ENCODE measurements at places on chromosomes 1 and 21.

- DNase-seq, result no peak
Measured at GRCh38 chr1:5391725-5392124, 600.5 kb downstream of the NPHP4 start.

GRCh38 chr1:1220197-1220596, 6.2 kb upstream of the TNFRSF4 start:
- DNase-seq, result no peak

- no peak for DNase-seq
Measured at GRCh38 chr1:72969461-72969860, 687.1 kb upstream of the NEGR1 start.

GRCh38 chr1:40032240-40032891, 8.2 kb upstream of the CAP1 start:
- peak; percentile 66 for DNase-seq

GRCh38 chr1:70071601-70072000, 133.8 kb downstream of the LRRC40 start:
- no peak for DNase-seq

GRCh38 chr1:208182880-208183645, 61.1 kb downstream of the PLXNA2 start:
- DNase-seq, result no peak

DNA sequence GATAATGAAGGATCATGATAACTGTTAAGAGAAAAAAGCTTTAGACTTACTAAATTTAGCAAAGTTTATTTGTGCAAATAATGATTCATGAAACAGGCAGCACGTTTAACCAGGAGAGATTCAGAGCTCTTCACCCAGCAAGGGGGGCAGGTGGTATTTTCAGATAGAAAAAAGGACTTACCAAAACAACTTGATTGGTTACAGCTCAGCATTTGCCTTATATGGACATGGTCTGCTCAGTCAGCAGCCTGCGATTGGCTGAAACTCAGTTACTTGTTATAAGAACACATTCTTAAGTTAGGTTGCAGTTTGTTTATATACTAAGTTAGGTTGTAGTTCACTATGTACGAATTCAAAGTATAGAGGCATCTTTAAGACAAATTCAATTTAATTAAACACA, 165.6 kb downstream of the DUSP10 start:
- DNase-seq, result peak; percentile 27

DNA sequence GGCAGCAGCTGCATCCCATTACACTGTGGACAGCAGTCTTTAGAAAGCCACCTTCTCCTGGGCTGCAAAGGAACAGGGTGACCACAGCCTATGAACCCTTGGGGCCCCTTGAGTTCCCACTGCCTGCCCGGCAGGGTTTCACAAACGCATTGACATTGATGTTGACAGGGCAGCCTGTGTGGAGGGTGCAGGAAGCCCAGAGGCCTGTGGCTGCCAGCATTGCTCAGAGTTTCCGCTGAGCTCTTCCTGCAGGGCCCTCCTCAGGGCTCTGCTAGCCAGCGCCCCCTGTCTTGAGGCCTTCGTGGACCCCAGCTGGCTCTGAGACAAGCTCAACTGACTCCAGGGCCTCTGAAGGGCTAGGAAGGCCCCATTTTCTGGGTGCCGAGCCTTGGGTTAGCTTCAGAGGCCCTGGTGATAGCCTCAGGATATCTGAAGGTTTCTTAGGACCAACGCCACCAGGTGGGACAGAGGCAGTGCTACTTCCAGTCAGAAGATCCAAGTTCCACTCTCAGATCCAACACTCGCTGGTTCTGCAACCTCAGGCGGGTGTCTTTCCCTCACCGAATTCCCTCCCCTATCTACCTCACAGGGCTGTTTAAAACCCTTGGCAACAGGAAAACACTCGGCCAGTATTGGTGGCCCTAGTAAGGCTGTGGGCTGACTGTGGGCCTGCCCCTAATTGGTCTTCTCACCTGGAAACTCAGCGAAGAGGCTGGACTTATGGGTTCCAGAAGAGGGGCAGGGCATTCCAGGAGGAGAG, 27.2 kb upstream of the EPS8L3 start:
- DNase-seq, result peak; percentile 85

DNA sequence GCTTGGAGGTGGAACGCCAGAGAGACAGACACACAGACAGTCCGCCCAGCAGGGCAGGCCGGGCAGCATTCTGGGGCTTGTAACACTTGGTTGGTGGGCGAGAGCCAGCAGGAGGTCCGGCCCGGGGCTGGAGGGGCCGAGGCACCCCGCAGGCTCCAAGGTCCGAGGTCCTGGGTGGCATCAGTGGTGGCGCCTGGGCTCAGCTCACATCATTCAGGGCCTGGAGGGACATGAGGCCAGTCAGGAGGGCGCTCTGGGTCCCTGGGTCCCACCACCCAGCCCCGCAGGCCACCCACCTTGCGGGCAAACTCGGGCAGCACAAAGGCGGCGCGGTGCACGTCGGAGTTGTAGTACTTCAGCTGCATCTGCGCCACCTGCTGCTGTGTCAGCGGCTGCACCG, 5.2 kb downstream of the SRM start:
- DNase-seq, result no peak
